A549 (cell line): ENCODE measurements at places on chromosomes 3 and 15. TPM values are rescaled to one million over a fixed set of nuclear protein-coding genes. Genes with fewer than 3 reads are reported as not detected.

DNA sequence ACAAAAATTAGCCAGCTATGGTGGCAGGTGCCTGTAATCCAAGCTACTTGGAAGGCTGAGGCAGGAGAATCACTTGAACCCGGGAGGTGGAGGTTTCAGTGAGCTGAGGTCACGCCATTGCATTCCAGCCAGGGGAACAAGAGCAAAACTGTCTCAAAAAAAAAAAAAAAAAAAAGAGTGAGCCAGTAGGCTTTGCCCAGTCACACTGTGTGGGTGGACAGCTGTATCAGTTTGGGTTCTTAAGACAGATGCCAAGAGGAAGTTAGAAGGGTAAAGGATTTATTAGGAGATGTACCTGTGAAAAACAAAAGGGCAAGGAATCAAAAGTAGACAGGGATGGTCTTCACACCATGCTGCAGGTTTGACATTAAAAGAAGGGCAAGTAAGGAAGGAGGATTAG lies 86.1 kb upstream of the CGNL1 start:
- DNase-seq, result no peak

- no peak for DNase-seq
These were observed 78.5 kb downstream of the TRANK1 start for GRCh38 chr3:36866368-36866767.

Gene SQOR
- polyA plus RNA-seq, result 33.8 to 38.8 TPM (median 36.0 TPM) in 3 replicates

GRCh38 chr3:195247086-195247862 lies 23.7 kb downstream of the XXYLT1 start:
- no peak for DNase-seq

- DNase-seq, result no peak
These were observed 166.2 kb upstream of the VEPH1 start for GRCh38 chr3:157669416-157669815.

DNA sequence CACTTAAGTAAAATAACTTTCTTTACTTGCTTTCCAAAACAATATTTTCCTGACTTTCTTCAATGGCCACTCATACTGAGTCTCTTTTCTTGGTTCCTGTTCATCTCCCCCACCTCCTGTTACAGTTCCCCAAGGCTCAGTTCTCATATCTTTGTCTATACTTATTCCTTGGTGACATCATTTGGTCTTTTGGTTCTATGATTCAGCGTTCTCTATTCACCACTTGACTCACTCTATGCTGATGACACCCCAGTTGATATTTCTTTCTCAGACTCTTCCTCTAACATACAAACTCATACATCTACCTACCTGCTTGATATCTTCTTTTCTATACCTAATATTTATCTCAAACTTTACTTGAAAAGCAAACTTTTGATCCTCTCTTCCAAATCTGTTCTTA lies 85.0 kb upstream of the P3H2 start:
- DNase-seq, result peak; percentile 51

Gene IGF2BP2
- polyA plus RNA-seq, result 6.1 to 7.6 TPM (median 6.5 TPM) in 3 replicates

GRCh38 chr15:35833581-35833980 lies 287.6 kb upstream of the DPH6 start:
- no peak for DNase-seq

Gene SCAANT1
- not detected in 3 replicates for polyA plus RNA-seq

GRCh38 chr3:47323431-47324277 lies 40.9 kb downstream of the KLHL18 start:
- no peak for DNase-seq

Gene SATB1
- polyA plus RNA-seq, result not detected in 3 replicates

- no peak for DNase-seq
These were observed 45.0 kb upstream of the TKT start for GRCh38 chr3:53300826-53301225.

DNA sequence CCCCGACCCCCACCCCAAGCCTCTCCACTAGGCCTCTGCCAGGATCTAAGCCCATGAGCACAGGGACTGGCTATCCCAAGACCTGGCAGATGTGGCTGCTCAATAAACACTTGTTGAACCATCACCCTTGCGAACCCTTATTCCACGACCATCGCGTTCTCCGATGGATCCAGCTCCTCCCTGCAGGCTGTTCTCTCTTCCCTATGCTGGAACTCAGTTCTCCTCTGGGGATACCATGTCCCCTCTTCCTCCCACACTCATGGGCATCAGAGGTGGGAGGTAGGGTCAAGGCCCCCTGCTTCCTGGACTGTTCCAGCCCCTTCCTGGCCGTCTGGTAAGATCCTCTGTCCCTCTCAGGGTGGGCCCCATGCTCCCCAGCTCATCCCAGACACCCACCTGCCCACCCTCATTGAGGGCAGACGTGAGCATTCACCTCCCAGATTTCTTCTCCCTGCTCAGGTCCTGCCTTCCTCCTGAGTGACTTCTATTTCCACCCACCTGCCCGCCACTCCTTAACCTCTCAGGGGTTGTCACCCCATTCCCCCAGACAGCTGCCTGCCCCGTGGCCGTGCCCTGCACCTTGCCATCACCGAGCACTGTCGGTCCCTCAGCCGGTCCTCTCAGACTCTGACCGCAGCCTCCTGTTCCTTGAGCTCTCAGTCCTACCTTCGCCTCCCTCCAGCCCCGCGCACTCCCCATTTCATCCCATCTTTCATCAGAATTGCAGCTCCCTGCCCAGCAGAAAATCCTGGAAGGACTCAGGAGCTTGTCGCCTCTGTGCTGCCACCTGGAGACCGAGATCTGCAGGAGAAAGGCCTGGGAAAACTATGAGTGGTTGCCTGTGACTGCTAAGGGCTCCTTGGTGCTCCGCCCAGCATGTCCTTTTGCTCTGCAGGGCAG lies 42.0 kb downstream of the PML start:
- peak; percentile 57 for DNase-seq
